ENCODE measurements at places on chromosomes 6 and 20. TPM values are rescaled to one million over a fixed set of nuclear protein-coding genes. Genes with fewer than 3 reads are reported as not detected.

INSM1 gene
- total RNA-seq: not detected

CD109 gene
- 27.7 TPM for total RNA-seq

KIF3B gene
- total RNA-seq: 19.9 TPM

F13A1 gene
- not detected for total RNA-seq

MAP7 gene
- 12.9 TPM for total RNA-seq

CST1 gene
- 29.3 TPM for total RNA-seq

ID4 gene
- total RNA-seq: 69.8 TPM

PTPRK gene
- total RNA-seq: 21.6 TPM

MTFR2 gene
- total RNA-seq: 14.2 TPM

TJAP1 gene
- total RNA-seq: 20.2 TPM

C6orf118 gene
- not detected for total RNA-seq

TRIM15 gene
- total RNA-seq: not detected

CALHM4 gene
- not detected for total RNA-seq

TOMM6 gene
- total RNA-seq: 264 TPM

LAMP5 gene
- not detected for total RNA-seq

SENP6 gene
- 17.8 TPM for total RNA-seq

SLC16A10 gene
- 0.14 TPM for total RNA-seq

KCNS1 gene
- total RNA-seq: not detected

CDH4 gene
- total RNA-seq: 3.5 TPM

HAO1 gene
- total RNA-seq: not detected

DEF6 gene
- total RNA-seq: 16.5 TPM

GNAS gene
- total RNA-seq: 471 TPM

GPR63 gene
- 0.46 TPM for total RNA-seq

POPDC3 gene
- 161 TPM for total RNA-seq

BPIFB4 gene
- not detected for total RNA-seq

NMBR gene
- not detected for total RNA-seq

GRM1 gene
- total RNA-seq: 0.41 TPM

CRISP2 gene
- total RNA-seq: not detected

NFYA gene
- 25.7 TPM for total RNA-seq

SAMD10 gene
- 1.2 TPM for total RNA-seq

NR2E1 gene
- total RNA-seq: not detected

TTK gene
- total RNA-seq: 34.6 TPM

PRL gene
- not detected for total RNA-seq

GPLD1 gene
- total RNA-seq: 1.3 TPM

DNAH8 gene
- not detected for total RNA-seq

B3GALT4 gene
- not detected for total RNA-seq

DACT2 gene
- not detected for total RNA-seq

TINAG gene
- 114 TPM for total RNA-seq

PRRT1 gene
- not detected for total RNA-seq

ANKRD66 gene
- total RNA-seq: not detected

MACROD2 gene
- total RNA-seq: 0.26 TPM

BEND6 gene
- 7.7 TPM for total RNA-seq

EYA2 gene
- not detected for total RNA-seq

TREM2 gene
- not detected for total RNA-seq

BTN2A1 gene
- 20.3 TPM for total RNA-seq

CST7 gene
- not detected for total RNA-seq

SIGLEC1 gene
- not detected for total RNA-seq

MMS22L gene
- total RNA-seq: 4.8 TPM

SLC17A1 gene
- 0.64 TPM for total RNA-seq

GSTA1 gene
- not detected for total RNA-seq

All from Caki2 (cell line).